ENCODE measurements at places on chromosomes 11 and 22.

GRCh38 chr22:30348809-30349208 lies 7.9 kb downstream of the SF3A1 start:
- DNase-seq: no peak

DNA sequence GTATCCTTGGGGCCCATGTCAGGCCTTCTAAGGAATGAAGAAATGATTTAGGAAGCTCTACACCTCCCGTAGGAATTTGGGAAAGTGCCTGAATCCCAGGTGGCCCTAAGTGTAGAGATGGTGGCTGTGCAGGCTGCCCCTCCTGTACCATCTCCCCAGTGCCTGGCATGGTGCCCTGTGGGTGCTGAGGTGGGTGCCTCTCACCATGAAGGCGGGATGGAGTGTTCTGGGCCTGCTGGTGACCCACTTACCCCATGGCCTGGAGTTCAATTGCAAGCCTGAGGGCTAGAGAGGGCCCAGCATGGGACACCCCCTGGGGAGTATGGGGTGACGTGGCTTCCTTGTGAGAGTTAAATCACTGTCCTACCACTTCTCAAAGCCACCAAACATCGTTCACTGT lies 19.8 kb downstream of the SAMM50 start:
- no peak for DNase-seq

GRCh38 chr11:83477772-83478171 lies 191.6 kb upstream of the CCDC90B start:
- no peak for DNase-seq

GRCh38 chr11:132648851-132649250 lies 883.5 kb downstream of the OPCML start:
- no peak for DNase-seq

DNA sequence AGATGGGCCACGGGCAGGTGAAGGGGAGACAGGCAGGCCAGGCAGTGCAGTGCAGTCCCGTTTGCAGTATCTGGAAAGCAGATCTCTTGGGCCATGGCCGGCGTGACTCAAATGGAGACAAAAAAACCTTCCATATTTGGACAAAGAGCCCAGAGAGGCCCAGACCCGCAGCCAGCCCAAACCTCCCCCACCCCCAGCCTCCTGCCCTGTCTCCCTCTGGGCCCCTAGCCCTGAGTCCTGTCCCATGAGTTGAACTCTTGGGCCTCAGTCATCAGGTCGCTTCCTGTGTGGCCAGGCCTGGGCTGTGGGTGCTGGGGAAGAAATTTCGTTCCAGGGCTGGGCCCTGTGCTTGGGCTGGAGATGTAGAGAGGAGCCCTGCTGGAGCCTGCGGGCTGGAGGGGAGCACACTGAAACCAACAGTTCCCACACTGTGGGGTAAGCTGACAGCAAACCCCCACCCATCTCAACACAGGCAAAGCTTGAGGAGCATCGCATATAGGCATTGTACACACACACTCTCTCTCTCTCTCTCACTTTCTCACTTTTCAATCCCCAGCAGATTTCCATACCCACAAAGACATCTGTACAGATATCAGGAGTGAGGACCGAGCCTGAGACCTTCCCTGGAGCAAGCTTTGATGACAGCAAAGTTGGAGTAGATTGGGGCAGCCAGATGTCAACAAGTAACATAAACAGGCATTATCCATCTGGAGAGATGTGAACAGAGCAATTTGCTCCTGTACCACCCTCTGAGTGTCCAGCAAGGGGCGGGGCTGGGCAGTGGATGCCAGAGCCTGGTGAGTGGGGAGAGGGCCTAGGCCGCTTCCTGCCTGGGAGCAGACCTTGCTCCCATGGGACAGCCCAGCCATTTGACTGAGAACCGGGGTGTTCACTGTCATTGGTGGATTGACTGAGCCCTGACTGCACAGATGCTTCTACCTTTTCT lies 17.2 kb downstream of the ARHGEF17 start:
- no peak for DNase-seq

- DNase-seq: no peak
Observed at GRCh38 chr22:32329202-32329645, 28.4 kb upstream of the RFPL3 start.

DNA sequence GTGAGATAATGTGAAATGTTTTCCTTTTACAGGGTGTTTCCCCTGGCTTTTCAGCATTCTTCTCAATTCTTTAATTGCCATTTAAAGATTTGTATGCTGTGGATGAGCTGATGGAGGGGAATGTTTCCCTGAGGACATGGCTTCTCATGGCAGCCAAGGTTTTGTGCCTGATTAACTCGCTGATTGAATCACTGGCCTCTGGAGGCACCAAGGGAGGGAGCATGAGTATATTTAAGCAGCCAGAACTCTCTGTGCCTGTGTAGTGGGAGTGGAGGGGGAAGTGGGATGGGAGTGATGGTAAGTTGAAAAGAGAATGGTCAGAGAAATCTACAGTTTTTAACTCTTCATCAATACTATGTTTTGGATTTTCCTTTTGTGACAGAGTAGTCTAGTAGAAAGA lies 88.7 kb downstream of the STIM1 start:
- no peak for DNase-seq

DNA sequence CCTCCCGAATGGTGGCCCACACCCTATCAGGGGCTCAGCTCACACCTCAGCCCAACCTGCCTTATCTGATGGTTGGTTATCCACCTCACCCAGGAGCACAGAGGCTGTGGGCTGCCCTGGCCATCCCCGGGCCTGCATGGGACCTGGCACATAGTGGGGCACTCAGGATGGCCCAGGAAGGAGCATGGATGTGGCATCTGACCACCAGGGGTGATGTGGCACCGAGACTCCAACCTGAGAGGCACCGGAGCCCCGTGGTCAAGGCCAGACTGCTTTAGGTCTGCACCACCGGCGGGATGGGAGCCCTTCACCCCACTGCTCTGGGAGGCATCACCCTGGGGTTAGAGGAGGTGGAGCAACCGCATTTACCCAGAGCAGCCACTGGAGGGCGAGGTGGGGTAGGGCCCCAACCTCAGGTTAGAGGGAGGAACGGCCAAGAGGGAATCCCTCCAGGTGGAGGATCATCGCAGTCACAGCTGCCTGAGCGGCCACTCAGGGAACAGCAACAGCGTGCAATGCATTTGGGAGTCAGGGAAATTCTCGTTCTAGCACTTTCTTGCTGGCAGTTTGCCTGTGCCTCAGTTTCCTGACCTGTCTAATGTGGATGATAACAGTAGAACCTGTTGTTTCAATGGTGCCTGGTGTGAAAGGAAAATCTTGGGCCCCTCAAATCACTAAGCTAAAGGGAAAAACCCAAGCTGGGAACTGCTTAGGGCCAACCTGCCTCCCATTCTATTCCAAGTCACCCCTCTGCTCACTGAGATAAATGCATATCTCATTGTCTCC lies 52.9 kb upstream of the CARS1 start:
- DNase-seq: no peak

DNA sequence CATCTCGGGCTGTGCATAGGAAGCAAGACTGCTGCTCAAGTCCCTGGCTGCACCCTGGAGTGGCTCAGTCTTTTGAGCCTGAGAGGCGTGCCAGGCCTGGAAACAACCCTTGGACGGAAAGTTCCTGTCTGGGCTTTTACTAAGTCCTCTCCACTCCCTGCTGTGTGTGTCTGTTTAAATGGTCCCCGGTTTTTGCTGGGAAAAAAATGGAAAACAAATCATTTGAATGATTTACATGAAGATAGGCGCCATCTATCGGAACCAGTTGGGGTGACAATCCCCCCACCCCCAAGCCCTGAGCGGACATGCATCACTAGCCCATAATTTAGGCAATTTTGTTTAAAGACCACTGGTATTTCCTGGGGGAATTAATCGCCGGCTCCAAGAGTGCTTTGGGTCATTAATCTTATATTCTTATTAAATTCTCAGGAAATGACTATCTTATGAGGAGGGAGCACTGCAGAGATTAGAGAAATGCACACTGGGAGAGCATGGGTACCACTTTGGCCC lies 2.7 kb upstream of the GAB2 start:
- no peak for DNase-seq

DNA sequence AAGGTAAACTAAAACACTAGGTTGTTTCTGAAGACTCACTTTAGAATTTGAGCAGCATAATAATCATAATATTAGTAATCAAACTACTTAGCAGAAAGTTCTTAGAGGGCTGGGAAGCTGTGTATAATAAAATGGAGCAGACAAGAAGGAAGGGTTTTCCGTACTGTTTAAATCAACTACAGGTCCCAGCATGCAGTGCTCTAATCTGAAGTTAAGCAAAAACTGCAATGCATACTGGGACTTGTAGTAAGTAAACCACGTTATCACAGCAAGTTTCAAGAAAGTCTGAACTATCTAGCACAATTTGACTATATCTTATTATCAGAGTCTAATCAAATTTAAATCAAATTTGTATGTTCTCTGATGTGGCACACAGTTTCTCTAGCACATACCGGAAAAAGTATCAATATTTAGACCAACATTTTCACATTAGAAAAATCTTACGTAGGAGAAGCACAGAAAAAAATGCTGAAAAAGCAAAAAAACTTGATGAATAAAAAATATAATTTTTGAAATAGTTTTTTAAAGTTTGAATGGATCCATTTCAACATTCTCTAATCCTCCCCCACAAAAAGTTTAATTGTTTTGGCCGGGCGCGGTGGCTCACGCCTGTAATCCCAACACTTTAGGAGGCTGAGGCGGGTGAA lies 8.2 kb downstream of the PHF21A start:
- DNase-seq: no peak

- DNase-seq: no peak
Observed at GRCh38 chr22:17285656-17286055, 66.4 kb upstream of the ADA2 start.

- no peak for DNase-seq
Observed at GRCh38 chr11:128903248-128904061, 12.3 kb downstream of the KCNJ5 start.

GRCh38 chr11:76252631-76253070 lies 46.3 kb upstream of the WNT11 start:
- DNase-seq: no peak

- no peak for DNase-seq
Observed at GRCh38 chr11:70201882-70202861, 924 bp upstream of the FADD start.

- DNase-seq: no peak
Observed at GRCh38 chr22:30565341-30565740, 9.1 kb downstream of the GAL3ST1 start.

DNA sequence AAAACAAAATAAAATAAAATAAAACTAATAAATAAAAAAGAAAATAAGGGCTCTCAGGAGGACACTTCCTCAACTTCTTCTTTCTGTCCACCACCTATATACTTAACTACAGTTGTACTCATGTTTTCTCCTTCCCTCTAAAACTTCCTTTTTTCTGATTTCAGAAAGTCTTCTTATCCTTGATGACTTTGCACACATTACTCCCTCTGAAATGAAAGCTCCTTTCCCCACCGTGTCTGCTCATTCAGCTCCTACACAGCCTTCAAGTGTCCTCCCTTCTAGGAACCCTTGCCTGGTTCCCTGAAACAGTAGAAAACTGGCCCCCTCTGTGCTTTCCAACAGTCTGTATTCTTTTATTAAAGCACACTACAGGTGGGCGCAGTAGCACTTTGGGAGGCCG lies 18.3 kb upstream of the DDX17 start:
- DNase-seq: no peak

Measured in cerebellar nuclear complex (tissue), 1 donor.